ENCODE measurements at places on chromosomes 13 and 19. TPM values are rescaled to one million over a fixed set of nuclear protein-coding genes. Genes with fewer than 3 reads are reported as not detected.

DNA sequence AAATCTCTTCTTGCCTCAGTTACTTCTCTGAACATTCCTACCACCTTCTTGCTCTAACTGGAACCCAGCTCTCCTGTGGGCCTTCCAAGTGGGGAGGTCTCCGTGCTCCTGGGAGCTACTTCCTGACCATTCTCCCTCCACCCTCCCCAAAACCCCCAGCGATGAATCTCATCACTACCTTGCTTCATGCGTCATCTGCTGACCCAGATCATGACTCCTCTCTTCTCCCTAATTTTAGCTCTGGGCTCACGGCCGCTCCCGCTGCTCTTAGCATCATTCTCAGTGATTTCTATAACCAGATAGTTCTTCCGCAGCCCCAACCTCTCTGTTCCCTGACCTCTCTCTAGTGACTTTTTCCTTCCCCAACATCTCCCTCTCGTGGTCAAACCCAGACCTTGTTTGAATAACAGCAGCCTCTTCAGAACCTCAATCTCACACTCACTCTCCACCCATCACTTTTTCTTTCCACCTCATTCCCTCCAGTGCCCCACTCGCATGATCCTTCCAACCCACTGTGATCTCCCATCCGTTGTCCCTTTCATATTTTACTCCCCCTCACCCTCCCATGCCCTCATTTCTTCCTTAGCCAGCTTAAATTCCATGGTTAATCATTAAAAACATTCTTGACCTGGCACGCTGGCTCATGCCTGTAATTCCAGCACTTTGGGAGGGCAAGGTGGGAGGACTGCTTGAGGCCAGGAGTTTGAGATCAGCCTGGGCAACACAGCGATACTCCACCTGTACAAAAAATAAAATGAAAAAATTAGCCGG is 21.8 kb downstream of the MRPS12 start:
- peak; percentile 44 for DNase-seq

GRCh38 chr19:5335593-5335992 is 5.0 kb downstream of the PTPRS start:
- DNase-seq: no peak

GRCh38 chr13:102983496-102983895 is 82.7 kb downstream of the SLC10A2 start:
- no peak for DNase-seq

- DNase-seq: no peak
These were observed 172.7 kb upstream of the ZNF507 start for GRCh38 chr19:32172566-32173160.

IGFL2 gene
- total RNA-seq: not detected

DNA sequence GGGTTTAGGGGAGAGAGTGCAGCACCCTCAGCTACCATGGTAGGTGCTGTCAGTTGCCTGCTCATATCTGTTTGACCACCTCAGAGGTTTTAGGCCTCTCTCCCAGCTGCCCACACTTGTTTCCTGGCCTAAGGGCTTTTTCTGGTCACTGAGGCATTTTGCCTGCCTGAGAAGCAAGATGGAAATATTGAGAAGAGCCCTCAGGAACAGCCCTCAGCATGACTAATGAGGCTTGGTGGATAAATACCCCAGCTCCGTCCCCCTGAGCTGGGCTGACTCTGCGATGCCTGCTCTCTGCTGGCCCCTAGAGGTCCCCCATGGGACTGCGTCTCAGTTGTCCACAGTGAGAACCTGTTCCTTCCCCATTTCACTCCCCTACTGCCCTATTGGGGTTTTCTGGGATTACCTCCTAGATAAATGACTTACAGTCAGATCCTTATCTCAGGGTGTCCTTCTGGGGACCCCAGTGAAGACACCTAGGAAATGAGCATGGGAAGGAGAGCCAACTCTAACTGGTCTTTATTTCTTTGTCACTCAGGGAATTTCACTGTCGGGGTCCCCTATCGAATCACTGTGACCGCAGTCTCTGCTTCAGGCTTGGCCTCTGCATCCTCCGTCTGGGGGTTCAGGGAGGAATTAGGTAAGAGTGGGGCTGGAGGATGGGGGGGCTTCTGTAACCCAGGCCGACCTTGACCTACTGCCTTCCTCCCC is 13.3 kb downstream of the PALM3 start:
- DNase-seq: peak; percentile 47

- no peak for DNase-seq
These were observed 17.3 kb upstream of the SLC15A1 start for GRCh38 chr13:98769736-98770135.

NPHS1 gene
- not detected for total RNA-seq

ZNF69 gene
- total RNA-seq: 1.5 TPM

- no peak for DNase-seq
These were observed 8.1 kb upstream of the SYDE1 start for GRCh38 chr19:15099017-15099582.

ANKRD24 gene
- 0.16 TPM for total RNA-seq

GRCh38 chr13:70189981-70190380 is 81.7 kb upstream of the KLHL1 start:
- DNase-seq: no peak

HCN2 gene
- total RNA-seq: 1.2 TPM

RUVBL2 gene
- 199 TPM for total RNA-seq

DNA sequence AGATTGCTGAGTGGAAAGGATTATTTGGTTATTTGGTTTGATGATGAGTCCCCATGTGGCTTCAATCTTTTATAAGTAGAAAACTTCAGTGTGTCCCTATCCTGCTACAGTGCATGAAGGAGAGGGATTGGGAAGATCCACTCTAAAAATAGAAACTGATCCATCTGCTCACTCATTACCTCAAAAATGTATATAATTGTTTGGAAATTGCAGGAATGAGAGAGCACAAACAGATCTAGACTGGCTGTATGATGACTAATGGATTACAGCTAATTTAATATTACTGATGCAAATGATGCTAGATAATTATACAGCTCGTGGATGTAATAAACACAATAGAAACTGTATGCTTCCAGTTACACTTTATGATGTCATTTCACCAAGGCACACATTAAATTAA is 625.3 kb upstream of the PRR20A start:
- no peak for DNase-seq

- DNase-seq: no peak
These were observed 172.2 kb downstream of the KCNRG start for GRCh38 chr13:50187352-50188029.

FZR1 gene
- total RNA-seq: 26.9 TPM

- DNase-seq: no peak
These were observed 913.8 kb upstream of the GPC6 start for GRCh38 chr13:92312823-92313222.

RDH8 gene
- total RNA-seq: 0.53 TPM

CELF5 gene
- not detected for total RNA-seq

DNA sequence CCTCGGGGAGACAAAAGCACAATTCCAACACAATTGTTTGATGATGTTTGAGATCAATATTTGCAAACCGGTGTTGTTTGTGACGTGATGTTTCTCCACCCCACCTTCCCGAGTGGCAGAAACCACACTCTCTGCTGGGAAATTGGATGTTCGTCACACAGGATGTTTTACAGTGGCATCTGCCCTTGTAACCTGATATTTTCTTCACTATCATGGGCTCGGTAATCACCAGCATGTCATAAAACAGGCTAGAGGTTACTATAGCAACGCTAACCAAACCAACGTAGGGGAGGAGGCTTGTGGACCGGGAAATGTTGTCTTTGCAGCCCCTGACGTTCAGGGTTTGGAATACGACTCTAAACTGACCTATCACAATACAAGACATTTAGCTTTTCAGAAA is 454.5 kb downstream of the IRS2 start:
- DNase-seq: no peak

- DNase-seq: no peak
These were observed 138.2 kb downstream of the PIBF1 start for GRCh38 chr13:72920097-72920496.

DNA sequence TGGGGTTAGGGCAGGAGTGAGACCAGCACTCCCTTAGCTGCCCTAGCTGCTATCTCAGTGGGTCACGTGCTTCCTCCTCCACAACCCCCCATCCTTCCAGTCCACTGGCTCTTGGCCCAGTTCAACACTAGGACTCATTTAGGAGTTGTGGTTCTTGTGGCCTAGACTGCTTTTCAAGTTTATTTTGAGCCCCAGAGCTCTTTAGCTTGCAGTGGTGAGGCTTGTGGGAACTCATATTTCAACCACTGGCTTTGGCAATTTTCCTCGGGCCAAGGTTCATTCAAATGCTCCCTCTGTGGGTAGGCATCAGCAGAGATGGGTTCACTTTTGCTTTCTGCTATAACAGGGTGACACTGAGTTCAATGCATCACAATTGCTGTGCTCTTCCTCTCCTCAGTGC is 436.2 kb upstream of the SLITRK5 start:
- no peak for DNase-seq

LRRC8E gene
- total RNA-seq: not detected

DNA sequence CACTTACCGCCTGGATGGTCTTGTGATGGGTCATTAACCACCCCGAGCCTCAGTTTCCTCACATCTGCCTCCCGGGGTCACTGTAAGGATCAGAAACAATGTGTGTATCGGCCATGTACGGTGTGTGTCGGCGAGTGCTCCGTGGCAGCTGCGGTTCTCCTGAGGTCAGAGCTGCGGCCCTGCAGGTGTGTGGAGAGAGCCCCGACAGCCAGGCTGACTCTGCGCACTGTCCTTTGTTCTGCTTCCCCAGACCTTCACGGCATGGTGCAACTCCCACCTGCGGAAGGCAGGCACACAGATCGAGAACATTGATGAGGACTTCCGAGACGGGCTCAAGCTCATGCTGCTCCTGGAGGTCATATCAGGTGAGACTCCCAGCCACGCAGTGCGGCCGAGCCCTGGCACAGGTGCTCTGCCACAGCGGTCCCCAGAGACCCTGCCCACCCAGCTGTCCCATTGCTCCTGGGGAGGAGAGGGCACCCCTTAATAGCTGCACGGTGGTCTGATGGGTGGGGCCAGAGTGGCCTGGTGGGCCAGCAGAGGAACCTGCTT is 43.8 kb downstream of the CAPN12 start:
- DNase-seq: no peak

DNA sequence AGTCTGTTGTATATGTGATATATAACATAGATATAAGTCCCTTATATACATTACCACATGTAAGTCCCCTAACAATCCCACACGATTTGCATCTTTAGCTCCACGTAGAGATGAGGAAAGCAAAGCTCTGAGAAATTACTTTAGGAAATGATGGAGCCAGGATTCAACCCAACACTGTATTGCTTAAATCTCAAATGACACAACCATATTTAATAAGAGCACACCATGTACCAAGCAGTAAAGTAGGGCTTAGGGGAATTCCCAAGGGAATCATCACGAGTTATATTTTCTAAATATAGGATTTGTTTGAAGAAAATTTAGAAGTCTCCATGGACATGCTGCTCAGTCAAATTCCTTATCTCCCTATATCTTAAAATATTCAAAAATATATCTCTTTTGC is 61.3 kb upstream of the POMP start:
- no peak for DNase-seq

GRCh38 chr13:27137759-27138158 is 33.9 kb downstream of the USP12 start:
- no peak for DNase-seq

CRB3 gene
- total RNA-seq: 0.24 TPM

POLR1D gene
- 213 TPM for total RNA-seq

DNA sequence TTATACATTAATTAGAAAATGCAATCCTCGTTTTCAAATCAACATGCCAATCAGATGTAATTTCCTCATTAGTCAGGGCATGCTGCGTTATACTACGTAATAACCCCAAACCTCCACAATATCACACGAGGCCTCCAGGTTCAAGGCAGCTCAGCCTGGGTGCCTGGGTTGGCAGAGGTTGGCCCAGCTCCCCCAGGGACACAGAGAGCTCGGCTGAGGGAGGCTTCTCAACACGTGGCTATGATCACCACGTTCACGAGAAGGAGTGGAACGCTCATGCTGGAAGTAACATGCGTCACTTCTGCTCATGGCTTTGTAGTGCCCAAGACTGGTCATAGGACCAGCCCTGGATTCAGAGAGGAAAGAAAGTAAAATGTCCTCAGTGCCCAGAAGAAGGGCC is 144.9 kb upstream of the SOX1 start:
- DNase-seq: peak; percentile 9

DNA sequence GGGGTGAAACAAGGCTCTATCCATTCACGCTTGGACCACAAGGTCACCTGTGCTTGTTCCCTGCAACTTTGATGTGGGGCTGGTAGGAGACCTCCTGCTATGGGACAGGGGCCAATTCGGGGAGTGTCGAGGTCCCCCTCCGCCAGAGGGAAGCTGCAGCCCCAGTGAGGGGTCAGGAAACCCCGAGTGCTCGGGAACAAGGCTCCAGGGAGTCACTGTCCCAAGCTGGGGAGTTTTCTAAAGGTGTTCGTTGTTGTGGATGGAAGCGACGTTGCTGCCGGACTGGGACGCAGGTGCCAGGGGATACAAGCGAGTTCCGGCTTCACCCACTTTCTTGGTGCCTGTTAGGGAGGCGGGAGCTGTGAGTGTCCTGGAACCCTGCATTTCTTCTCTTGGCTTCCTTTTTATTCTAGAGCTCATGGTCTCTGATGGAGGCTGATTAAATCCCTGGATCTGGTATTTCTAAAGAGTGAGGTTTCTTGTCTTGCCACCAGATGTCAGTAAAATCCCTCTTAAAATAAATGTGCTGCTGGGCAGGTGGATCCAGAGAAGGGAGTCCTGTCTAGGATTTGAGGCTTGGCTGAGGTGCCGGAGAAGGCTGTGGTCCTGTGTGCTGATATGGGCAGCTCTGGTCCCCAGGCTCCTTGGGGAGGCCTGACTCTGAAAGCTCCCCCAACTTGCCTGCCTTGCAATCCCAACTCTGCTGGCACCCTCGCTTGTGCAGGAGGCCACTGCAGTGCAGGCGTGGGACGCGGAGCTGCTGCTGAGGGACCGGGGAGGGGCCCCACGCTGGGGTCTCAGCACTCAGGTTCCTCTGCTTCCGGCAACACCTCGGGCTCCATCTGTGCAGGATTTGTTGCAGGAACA is 153.9 kb downstream of the TEX29 start:
- DNase-seq: peak; percentile 69

DNA sequence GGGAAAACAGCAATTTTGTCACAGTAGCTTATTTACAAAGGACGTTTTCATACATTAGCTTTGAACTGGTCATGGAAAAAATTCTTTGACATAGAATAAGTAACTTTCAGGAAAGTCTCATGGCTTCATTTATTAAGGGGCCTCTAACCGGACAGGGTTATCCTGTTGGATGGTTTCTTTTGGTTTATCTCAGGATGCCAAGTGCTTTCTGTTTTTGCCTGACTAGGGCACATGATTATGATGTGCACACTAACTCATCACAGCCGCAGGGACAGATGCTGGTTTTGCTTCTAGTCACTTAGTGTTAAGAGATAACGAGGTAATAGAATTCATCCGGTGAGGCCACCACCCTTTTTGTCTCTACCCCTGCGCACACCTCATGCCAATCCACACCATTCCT is 53.0 kb downstream of the TGDS start:
- DNase-seq: peak; percentile 66

GRCh38 chr13:101218484-101218883 is 197.8 kb downstream of the NALCN start:
- no peak for DNase-seq

DNA sequence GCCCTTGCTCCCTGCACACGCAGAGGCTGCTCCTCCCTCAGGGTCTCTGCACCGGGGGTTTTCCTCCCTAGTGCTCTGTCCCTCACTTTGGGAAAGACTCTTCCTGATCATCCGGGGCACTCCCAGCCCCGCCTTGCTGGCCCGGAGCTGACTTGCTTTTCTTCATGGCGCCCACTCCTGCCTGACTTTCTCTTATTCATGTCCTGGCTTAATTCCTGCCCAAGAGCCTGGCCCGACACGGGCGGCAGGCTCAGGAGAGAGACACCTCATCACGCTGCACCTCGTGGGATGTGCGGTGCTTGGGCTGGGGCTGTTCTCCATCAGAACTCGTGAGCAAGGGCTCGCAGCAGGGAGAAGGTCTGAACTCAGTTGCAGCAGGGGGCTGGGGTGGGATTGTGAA is 11.8 kb upstream of the PLA2G4C start:
- no peak for DNase-seq
